ENCODE measurements at places on chromosomes 3 and 15.
A peak's percentile ranks its signal among the peaks of the same experiment; 100 is the strongest.

GRCh38 chr3:150062492-150062891, 91.8 kb upstream of the PFN2 start:
- DNase-seq = no peak

- DNase-seq = no peak
These were observed 17.0 kb downstream of the ILDR1 start for GRCh38 chr3:122004991-122005565.

- no peak for DNase-seq
These were observed 123.1 kb upstream of the BHLHE40 start for GRCh38 chr3:4856136-4856535.

- DNase-seq = no peak
These were observed 97.7 kb upstream of the PHLDB2 start for GRCh38 chr3:111761309-111761795.

- DNase-seq = no peak
These were observed at the start of gene USP50 for GRCh38 chr15:50546566-50546965. TSS of gene USP50 (minus strand) at chr15:50546666. CDS start at chr15:50546525, 141 bp downstream.

DNA sequence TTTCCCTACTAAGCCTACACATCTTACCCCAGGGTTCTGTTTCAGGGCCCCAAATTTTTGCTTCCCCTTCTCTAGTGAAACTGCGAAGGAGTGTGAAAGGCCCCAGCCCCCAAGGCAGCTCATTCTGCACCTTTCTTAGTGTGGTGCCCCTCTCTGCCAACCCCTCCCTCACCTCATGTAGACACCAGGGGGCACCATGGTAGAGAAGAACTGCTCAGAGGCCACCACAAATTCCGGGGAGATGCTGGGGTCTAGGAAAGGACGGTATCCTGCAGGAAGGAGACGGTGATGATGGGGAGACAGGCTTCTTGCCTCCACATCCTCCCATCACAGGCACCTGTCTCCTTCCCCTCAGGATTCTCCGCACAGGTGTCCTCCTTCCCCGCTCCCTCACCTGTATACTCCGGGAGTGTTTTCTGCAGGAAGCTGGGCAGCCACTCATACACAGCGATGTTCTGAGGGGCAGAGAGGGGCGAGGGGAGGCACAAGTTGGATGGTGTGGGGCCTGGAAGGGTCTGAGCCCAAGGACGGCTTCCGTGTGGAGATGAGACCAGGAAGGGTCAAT, 3.6 kb downstream of the DUOX2 start:
- DNase-seq = no peak

- DNase-seq = no peak
These were observed 1161.4 kb downstream of the SI start for GRCh38 chr3:163916596-163917560.

DNA sequence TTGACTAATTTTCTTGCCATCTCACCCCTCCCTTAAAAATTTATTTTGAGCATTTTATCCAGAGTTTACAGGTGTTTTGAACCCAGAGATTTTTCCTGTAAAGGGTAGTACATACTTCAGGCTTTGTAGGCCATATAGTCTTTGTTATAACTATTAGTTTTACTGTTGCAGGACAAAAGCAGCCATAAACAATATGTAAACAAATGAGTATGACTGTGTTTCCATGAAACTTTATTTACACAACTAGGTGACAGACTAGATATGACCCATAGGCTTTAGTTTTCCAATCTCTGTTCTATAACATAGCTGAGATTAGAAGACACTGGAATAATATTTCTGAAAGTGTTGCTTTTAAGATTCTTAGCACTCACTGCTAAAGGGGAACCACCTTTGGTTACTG, 587.9 kb downstream of the PDCD6IP start:
- DNase-seq = no peak

DNA sequence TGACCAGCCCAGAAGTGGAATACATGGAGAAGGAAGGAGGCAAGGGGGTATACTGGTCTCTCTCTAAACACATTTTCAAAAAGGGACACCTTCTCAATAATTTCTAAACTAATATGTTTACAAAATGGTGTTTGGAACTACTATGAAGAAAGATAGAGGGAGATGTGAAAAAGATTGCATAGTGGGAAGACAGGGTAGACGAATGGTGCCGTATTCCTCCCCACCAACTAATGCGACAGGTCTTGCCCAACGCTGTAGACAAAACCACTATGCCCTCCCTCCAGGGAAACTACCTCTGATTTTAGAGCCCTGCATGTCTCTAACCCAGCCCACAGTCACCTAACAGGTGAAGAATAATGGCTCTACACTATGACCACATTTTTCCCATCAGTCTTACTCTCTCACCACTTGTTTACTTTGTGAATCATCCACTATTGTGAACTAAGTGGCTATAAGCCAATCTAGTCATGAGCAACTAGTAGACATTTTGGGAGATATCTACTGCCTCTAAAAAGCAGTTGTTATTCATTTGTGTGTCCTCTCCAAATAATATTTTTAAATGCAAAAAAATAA, 108.2 kb upstream of the UBE2E2 start:
- no peak for DNase-seq

- peak; percentile 24 for DNase-seq
These were observed at the start of gene BCHE for GRCh38 chr3:165837058-165837525. TSS of gene BCHE (minus strand) at chr3:165837423. CDS start at chr3:165831033, 6,390 bp downstream.

DNA sequence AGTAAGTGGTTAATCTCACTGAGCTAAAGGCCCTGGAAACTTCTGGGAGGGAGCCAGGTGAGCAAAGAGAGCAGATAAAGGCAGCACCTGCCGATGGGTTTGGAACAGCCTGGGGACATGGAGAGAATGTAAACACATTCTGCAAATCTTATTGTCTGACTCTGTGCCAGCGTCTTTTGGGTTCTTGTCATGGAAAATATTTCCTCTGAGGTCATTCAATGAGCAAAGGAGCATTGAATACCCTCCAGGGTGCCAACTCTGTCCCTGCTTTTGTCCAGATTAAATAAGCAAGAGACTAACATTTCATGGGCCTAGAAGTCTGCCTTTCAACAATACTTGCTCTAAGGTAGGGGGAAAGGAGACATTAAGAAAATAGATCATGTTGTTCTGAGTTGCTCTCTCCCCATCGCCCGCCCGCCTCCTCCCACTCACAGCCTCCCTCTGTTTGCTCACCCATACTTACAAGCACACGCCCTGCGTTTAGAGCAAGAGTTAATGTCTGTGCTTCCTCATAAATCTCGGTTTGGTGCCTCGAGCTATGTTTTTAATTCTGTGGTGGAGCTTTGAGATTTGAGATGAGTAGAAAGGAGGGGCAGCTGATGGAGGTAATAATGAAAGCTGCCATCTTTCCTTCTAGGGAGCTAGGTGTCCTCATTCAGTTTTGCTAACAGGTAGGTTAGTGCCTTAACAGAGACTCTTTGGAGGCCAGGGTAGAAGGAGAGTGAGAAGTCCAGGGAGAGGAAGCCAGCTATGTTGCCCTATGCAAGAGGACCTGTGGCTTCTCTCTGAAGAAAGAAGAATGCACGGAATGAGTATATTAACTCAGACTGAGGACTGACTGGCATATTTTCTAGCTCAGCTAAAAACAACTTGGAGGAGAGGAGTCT, 132.9 kb downstream of the TPRG1 start:
- DNase-seq = no peak

DNA sequence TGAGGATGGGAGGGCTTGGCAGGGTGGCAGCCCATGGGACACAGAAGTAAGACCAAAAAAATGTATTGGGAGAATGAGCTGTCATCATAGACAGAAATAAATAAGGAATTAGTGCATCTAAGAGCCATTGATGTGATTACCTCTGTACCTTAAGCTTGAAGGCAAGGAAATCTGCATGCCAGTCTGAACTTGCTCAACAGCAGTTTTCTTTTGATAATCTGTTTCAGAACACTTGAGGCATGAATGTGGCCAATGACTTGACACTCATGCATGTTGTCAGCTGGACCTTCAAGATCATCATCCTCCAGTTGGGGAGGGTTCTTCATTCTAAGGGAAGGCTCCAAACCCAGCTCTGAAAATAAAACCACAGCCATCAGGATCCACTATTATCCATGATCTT, 148.5 kb downstream of the DCLK3 start:
- DNase-seq = no peak

- DNase-seq = no peak
These were observed 134.1 kb downstream of the VPS8 start for GRCh38 chr3:184945886-184946625.

DNA sequence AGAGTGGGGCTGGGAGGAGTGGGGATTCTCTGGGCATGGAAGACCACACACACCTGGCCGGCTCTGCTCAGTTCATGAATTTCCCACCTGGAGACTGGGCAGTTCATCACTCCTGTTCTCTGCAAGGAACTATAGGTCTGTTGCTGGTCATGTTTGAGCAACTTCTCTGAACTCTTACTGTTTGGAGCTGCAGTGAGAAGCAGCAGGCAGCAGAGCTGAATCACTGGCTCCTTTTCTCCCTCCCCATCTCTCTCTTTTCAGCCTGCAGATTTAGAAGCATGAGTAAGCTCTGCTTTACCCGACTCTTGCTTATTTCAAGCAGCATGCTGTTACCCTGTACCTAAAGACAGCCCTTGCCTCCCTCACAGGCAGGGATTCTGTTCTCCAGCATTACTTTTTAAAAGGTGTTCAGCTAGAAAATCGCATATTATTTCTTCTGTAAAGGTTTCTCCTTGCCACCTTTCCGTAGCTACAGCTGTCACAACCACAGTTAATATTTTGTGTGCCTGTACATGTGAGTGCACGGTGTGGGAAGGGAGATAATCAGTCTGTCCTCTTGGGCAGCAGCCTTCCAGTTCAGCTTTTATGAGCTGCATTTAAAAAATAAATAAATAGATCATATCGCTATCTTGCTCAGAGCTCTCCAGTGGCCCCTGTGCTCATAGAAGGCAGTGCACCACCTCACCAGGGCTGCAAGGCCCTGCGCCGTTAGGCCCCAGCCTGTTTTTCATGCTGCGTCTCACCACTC, 131.6 kb downstream of the CHCHD6 start:
- no peak for DNase-seq

DNA sequence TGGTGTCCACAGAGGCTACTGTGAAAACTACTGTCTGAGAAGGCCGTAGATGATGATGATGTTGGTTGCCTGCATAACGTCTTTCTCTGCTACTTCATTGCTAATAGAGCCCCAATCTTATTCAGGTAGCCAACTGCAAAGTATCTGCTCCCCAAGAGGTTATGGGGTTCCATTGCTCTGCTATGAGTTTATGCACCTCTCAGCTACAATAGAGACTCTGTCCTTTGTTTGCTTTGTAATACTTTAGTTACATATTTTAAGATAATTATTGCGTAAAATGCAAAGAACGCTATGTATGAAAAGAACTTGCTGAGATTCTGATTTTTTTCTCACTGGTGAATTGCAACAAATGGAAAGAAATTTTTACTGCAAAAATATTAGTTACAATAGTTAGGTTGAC, 27.8 kb upstream of the GMPPB start:
- DNase-seq = no peak

DNA sequence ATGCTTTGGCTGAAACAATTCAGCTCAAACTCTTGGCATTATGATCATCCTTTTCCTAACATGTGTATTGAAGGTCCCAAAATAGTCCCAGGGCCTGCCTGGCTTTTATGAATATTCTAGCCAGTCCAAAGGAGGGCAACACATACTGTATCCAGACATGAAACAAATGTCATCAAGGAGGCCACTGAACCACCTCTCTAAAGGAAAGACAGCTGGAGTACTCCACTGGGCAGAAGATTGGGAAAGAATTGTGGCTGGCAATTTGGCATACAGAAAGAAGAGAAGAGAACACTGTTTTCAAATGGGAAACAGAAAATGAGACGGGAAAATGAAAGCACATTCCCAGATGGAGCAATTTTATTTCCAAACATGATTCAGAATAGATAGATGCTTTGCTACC, 80.6 kb downstream of the NCEH1 start:
- DNase-seq = no peak

GRCh38 chr3:149442043-149442442, 32.5 kb upstream of the TM4SF4 start:
- DNase-seq = no peak

GRCh38 chr15:85906640-85907039, 111.9 kb upstream of the KLHL25 start:
- DNase-seq = no peak

- no peak for DNase-seq
These were observed 515.2 kb downstream of the RSL24D1 start for GRCh38 chr15:54681584-54681983.

DNA sequence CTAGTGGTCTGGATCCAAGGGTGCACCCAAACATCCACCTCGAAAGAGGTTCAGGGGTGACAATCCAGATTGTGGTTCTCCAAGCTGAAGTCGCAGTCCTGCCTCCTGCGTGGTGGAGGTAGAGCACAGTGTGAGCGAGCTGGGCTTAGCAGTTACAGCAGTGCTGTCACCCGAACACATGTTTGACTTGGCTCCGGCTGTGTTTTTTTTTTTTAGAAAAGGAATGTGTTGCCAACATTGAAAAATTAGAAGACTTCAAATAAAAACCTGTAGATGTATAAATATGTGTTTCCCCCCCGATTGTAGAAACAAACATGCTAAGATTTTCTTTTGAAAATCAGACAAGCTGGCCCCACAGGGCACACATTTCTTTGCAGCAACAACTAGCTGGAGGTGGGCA, 530.8 kb downstream of the SHQ1 start:
- DNase-seq = no peak

GRCh38 chr3:123096731-123097130, 29.9 kb downstream of the PDIA5 start:
- DNase-seq = no peak

GRCh38 chr15:85094685-85095084, 113.0 kb downstream of the PDE8A start:
- DNase-seq = no peak

GRCh38 chr3:123803521-123803920, 80.6 kb downstream of the MYLK start:
- DNase-seq = no peak

DNA sequence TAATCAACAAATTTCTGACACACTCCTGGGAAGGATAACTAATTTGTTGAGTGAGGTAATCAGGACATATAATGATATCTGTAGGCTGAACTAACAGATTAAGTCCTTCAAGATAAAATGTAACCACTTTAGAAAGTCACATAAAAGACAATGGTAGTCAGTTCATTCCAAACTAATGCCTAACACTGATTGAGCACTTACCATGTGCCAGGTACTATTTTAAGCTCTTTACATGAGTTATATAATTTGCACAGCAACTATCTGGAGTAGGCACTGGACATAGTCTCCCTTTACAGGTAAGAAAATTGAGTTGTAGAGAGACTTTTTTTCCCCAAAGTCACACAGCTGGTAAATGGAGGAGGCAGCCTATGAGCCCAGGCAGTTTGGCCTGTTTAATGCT, 211.2 kb upstream of the CFAP20DC start:
- no peak for DNase-seq
